EH (cell line): ENCODE measurements at places on chromosomes 7 and 10.
A peak's percentile ranks its signal among the peaks of the same experiment; 100 is the strongest.

DNA sequence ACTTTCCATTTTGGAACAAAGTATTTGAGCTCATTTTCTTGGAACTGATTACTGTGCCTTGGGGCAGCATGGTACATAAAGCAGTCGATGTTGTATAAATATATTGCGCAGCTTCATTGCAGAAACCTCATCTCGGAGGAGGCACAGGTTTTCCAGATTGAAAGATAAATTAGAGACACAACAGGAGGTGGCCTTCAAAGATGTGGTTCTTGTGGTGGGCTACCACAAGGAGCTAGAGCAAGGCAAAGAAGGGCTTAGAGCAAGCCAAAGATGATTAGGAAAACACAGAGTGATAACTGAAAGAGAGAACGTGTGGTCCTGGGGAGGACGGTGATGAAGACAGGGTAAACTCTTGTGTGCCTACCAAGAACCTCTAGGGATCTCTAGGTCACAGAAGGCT, 169.1 kb upstream of the TNS3 start:
- no peak for DNase-seq

DNA sequence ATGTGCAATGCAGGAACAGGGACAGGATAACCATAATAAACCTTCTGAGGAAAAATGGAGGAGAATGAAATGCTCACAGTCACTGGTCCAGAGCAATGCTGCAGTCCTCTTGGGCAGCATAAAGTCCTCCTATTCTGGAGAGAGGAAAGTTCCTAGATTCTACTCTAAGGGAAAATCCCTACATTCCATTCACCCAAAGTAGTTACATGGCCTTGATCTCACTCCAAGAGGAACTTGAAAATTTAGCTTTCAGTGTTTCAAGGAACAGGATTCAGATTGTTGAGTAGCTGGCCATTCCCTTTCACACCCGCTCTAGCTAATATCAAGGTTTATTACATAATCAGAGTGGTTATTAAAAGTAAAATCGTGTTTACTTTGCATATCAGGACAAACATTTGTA, 168.3 kb downstream of the CHRM2 start:
- DNase-seq, result peak; percentile 49

GRCh38 chr7:128158370-128158769, 82.7 kb upstream of the LEP start:
- no peak for DNase-seq

- DNase-seq, result peak; percentile 92
These were observed 745 bp downstream of the DAGLB start for GRCh38 chr7:6446838-6447580.

DNA sequence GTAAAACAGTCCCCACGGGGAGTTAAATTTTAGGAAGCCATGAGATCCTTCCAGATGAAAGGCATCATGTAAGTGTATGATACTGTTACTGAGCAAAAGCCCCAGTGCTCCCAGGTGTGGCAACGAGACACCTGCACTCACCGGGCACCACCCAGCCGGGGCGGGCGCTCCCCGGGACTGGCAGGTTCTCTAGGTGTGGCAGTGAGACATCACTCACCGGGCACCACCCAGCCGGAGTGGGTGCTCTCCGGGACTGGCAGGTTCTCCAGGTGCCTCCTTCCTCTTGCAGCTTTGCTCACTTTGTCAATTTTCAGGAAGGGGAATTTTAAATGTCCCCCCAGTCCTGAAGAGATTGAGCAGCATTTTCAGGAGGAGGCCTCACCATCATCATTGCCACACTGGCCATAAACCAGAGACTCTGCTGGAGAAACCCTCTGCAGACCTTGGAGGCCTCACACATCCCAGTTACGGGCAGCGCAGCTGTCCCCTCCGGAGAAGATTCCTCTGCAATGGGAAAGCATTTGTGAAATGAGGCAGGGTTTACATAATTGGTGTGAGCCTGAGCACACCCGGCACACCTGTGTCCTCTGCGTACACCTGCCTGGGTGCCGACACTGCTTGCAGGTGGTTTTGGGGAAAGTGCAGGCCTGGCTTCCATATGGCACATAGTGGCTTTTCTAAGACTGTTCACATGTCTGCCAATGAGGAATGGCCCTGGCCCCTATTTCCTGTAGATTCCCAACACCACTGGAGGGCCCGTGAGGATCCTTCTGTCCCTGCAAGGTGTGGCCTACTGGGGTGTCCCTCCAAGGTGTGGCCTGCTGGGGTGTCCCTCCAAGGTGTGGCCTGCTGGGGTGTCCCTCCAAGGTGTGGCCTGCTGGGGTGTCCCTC, 191.4 kb downstream of the EBF3 start:
- DNase-seq, result no peak

GRCh38 chr7:12949060-12949931, 261.9 kb downstream of the ARL4A start:
- no peak for DNase-seq

DNA sequence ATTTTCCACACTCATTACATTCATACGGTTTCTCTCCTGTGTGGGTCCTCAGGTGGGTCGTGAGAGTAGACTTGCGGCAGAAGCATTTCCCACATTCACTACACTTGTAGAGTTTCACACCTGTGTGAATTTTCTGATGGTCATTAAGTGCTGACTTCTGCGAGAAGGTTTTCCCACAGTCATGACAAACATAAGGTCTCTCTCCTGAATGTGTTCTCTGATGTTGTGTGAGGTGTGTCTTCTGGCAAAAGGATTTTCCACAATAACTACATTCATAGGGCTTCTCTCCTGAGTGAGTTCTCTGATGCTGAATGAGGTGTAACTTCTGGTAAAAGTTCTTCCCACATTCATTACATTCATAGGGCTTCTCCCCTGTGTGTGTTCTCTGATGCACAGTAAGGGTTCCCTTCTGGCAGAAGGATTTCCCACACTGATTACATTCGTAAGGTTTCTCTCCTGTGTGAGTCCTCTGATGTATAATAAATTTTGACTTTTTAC, 15.1 kb downstream of the ZNF12 start:
- DNase-seq, result peak; percentile 20

- peak; percentile 92 for DNase-seq
These were observed 61.4 kb upstream of the ASAH2 start for GRCh38 chr10:50312464-50313437.
